ENCODE measurements at places on chromosomes 2 and 18.
A peak's percentile ranks its signal among the peaks of the same experiment; 100 is the strongest.

DNA sequence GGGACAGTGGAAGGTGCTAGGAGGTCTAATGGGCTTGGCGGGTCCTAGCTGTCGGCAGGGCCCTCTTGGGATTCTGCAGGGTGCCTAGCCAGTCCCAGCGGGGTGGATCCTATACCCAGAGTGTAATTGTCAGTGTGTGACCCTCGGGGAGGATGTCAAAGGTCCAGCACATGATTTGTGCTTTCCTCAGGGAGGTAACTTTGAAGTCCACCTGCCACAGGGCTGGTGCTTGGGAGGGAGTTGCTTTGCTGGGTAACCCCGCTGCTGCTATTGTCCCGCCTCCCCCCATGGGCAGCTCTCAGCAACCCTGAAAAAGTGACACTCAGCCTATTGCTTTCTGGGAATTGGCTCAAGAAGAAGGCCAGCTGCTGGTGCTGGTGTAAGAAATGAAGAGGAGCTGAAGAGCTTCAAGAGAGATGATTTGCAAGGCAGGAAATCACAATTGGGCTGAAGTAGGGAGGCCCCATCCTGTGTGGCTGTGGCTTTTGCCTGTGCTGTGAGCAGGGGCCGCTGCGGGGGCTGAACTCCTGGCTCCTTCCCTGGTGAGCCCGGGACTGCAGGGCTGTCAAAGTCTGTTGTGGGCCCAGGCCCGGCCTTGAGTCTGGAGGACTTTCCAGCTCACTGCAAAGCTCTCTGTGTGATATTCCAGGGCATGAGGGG is 36.4 kb downstream of the EMILIN2 start:
- DNase-seq: no peak

GRCh38 chr2:199543606-199544172 is 86.0 kb upstream of the SATB2 start:
- DNase-seq: no peak

DNA sequence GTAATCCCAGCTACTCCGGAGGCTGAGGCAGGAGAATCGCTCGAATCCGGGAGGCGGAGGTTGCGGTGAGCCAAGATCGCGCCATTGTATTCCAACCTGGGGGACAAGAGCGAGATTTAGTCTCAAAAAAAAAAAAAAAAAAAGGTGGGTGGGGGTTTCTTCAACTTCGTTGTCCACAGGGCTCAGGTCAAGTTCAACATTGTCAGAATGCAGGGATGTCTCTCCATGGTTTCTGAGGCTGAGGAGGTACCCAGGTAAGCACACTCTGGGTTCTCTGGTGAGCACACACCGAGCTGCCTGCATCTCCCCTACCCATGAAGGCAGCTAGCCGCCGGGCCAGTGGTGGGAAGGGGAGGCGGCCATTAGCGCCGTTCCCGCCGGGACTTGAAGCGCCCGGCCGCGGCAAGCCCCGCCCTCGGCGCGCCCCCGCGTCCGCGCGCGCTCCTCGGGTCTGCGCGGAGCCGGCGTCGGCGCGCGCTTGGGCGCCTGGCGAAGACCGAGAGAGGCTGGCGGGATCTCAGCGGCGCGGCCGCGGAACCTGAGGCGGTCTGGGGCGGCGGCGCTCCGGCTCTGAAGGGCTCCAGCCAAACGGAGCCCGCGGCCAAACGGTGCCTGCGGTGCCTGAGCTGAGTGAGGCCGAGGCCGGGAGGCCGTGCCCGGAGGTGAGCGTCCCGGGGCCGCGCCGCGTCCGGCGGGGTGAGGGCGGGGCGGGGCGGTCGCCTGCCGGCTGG is at the start of gene UBXN2A:
UBXN2A (plus strand) TSS at position 477 of the 731 bp plus-strand sequence. CDS start 17,852 bp downstream, outside the sequence.
- DNase-seq: peak; percentile 48

GRCh38 chr2:163771596-163771995 is 35.8 kb upstream of the FIGN start:
- DNase-seq: no peak

DNA sequence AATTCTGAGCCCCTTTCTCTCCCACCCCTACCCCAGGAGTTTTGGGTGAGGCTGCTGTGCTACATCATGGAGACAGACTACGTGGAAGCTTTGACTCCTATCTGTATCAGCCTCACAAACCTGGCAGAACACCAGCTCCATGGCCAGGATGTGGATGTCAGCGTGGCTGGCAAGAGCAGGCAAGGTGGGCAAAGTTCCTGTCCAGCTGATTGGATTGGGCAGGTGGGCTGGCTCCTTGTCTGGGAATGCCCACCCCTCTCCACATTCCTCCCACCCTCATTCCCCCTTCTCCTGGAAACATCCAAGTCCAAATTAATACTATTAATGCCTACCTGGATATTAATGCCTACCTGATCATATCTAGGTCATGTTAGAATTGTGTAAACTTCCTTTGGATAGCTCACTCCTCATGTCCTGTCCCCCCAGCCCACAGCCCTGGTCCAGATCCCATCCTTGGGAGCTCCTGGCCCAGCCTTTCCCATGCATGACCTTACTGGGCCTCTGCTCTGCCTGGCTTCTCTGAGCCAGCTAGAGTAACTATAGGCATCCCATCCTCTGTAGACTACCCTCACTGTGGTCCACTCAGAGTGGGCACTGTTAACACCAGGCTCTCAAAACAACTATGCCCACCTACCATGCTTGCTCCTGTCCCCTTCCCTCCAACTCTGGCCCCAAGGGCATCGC is 24.1 kb downstream of the MROH2A start:
- DNase-seq: no peak

GRCh38 chr2:121350402-121350775 is 65.4 kb upstream of the TFCP2L1 start:
- no peak for DNase-seq

DNA sequence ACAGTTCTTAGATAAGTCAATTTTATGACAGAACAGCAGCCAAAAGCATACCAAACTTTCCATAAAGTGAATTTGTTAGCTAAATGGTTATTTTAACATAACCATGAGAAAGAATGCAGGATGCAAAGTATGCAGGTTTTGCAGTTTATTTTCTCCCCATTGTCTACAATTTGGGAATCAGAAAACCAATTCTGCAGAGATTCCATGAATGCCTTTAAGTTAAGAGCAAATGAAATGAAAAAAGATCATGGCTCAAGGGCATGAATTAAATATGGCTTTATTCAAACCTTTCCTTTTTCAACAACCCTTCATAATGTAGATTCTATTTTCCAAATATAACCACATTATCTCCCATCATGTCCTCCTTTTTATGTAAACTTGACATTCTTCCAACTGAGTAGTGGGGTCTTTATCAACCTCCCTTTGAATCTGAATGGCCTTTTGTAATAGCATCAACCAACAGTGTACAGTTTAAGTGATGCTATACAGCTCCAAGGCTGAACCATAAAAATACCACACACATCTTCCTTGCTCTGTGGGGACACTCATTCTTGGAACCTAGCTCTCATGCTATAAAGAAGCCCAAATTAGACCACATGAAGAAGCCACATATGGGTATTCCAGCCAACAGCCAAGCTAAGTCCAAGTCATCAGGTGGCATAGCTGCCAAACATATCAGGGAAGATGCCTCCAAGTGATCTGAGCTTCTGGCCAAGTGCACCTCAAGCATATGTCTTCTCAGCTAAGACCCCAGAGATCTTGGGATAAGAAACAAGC is 49.8 kb downstream of the PIAS2 start:
- DNase-seq: no peak

GRCh38 chr2:34652636-34653035 is 1053.5 kb upstream of the FAM98A start:
- no peak for DNase-seq

DNA sequence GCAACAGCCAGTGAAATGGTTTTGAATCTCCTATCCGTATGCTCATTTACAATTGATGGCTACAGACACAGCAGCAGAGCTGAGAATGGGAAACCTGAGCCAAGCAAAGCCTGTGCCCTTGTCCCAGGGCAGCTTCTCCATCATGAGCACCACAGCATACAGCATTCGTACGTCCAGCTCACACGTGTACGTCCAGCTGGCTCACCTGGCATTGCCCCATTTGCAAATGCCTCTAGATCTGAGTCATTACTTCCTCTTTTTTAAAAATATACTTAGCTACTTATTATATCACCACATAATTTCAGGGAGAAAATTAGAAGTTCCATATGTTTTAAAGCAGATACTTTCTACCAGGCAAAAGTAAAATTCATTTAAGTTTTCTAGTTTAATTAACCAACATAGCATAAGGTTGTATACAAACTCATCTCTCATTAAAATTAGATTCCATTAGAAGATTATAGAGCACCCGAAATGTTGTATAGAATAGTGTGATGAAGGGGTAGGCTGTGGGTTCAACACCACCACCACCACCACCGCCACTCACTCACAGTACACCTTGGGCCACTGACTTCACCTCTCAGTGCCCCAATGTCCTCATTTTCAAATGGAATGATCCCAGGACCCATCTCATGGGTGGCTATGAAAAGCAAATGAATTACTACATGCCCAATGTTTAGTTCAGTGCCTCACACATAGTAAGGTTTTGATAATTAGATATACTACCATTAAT is 31.4 kb upstream of the TMEM177 start:
- DNase-seq: no peak

DNA sequence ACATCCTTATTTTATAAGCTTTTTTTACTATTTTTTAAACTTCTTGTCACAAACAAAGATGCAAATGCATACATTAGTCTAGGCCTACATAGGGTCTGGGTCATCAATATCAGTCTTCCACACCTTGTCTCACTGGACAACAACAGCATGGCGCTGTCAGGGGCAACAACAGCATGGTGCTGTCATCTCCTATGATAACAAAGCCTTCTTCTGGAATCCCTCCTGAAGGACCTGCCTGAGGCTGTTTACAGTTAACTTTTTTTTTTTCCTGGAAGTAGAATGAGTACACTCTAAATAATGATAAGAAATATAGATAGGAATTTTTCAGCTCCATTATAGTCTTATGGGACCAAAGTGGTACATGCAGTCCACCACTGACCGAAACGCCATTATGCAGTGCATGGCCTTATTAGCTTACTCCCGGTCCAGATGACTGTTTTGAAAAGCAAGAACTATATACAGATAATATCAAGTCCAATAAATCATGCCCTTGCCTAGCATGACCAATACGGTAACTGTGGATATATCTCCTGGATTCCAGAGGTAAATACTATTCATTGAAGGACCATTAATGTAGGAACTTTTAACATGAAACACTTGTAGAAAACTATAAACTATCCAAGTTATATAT is 38.4 kb downstream of the TCF4 start:
- no peak for DNase-seq

- no peak for DNase-seq
These were observed 84.3 kb downstream of the PPP1R1C start for GRCh38 chr2:182069908-182070307.

DNA sequence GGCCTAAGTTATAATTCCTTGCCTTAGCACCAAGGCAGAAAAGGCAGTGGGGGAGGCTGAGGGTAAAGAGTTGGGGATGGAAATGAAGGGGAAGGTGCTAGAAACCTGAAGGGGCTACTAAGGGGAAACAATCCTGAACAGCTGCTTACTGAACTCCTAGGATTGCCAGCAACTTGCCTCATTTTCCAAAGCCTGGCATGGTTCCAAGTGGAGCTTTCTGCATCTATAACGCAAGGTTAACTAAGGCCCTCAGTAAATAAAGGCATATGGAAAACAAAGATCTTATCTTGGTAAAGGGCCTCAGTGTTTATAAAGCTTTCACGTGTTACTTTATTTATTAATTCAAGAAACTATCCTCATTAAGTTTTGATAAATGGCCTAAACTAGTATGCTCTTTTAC is 10.9 kb downstream of the MEP1B start:
- no peak for DNase-seq

DNA sequence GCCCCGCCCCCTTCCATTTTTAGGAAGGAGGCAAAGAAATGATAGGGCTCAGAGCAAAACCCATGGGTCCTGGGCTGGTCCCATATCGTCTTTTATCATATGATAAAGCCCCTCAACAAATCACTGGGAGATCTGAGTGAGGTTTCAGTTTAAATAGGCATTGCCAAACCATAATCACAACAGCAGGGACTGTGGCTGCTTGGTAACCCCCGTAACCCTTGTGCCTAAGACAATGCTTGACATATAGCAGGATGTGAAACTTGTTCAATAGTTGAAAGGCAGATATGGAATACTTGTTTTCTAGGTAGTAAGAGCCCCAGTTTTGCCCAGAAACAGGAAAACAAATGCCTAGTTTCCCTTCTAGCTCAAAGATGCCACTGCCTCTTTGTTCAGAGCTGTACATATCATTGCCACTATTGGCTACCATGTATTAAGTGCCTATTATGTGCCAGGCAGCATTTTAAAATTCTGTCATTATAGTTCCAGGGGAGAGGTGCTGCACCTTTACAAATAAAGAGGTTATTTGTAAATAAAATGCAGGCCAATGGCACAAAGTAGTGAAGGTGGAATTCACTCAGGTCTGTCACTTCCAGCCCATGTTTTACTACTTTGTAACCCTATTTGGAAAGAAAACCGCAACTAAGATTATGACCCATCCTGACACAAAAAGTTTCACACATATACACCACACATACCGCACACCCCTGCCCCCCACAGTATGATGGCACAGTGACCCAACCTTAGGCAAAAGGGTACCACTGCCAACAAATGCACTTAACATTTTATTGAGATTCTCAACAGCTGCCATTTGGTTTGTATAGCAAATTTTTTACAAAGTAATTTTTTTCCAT is 14.2 kb downstream of the NAGK start:
- DNase-seq: no peak

GRCh38 chr2:43051338-43051737 is 175.1 kb downstream of the ZFP36L2 start:
- no peak for DNase-seq

DNA sequence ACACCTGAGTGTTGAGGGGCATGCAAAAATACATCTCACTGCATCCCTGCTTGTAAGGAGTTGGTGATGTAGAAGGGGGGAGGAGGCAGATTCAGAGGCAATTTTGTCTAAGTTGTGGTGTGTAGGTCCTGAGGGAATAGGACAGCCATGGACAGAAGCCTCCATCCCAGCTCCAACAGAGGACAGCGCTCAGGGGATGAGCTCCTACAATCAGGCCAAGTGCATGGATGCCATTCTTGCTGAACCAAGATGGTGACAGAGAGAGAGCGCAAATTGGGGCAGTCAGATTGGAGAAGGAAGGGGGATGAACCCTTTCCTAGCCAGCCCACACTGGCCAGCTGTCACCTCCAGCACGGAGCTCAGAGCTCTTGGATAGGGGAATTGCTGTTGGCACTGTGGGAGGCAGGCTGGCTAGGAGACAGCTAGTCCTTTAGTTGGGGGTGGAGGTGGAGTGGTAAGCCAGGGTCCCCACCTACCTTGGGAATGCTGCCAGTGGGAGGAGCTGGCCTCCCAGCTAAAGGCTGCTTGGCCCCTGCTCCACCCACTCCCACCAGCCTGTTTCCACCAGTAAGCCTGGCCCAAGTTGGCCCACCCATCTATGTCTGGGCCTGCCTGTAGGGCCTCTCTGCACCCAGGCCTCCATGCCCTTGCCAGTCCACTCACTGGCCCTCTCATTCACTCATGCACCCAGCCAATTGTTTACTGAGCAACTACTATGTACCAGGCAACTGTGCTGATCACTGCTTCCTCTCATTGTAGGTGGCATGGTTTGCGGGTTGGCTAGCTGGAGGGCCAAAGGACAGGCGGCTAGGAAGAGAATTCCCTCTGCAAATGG is 2.5 kb upstream of the PER2 start:
- DNase-seq: no peak
